NCI-H1048 (cell line): ENCODE measurements at places on chromosomes 13 and 19.

DNA sequence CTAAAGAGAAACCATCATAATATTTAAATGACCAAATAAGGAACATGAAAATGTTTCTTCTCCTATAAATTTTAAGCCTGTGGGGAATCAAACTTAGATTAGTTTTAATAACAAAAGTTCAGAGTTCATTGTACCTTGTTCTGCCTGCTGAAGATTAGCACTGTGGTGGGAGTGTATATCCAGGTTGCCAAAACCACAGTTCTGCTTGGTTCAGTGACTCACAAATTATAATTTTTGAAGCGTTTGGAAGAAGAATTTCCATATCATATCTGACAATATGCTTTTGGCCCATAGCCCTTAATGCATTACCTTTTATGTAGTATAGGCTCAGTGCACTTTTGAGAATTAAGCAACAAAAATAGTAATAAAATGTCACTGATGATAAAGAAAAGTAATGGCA, 545.2 kb downstream of the GPC6 start:
- no peak for DNase-seq

DNA sequence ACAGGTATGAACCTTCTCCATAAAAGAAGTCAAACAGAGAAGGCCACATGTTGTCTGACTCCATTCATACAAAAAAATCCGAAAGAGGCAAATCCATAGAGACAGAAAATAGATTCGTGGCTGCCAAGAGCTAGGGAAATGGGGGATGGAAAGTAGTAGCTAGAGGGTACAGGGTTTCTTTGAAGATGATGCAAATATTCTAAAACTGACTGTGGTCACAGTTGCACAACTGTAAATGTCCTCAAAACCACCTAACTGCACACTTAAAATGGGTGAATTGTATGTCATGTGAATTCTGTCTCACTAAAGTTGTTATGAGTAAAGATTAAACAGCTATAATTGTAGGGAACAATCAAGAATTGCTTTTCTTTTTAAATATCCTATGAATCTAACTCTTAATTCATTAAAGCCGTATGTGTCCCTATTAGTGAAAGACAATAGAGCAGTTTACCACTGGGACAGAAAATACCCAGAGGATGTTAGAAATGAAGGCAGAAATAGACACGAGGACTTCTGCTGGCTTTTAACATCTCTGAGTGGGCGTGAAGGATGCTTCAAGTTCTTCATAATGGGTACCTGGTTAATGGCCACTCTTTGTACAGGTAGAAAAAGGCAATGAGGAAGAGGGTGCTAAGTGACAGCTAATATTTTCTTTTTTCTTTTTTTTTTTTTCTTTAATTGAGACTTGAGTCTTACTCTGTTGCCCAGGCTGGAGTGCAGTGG, 21.2 kb downstream of the INSR start:
- no peak for DNase-seq

DNA sequence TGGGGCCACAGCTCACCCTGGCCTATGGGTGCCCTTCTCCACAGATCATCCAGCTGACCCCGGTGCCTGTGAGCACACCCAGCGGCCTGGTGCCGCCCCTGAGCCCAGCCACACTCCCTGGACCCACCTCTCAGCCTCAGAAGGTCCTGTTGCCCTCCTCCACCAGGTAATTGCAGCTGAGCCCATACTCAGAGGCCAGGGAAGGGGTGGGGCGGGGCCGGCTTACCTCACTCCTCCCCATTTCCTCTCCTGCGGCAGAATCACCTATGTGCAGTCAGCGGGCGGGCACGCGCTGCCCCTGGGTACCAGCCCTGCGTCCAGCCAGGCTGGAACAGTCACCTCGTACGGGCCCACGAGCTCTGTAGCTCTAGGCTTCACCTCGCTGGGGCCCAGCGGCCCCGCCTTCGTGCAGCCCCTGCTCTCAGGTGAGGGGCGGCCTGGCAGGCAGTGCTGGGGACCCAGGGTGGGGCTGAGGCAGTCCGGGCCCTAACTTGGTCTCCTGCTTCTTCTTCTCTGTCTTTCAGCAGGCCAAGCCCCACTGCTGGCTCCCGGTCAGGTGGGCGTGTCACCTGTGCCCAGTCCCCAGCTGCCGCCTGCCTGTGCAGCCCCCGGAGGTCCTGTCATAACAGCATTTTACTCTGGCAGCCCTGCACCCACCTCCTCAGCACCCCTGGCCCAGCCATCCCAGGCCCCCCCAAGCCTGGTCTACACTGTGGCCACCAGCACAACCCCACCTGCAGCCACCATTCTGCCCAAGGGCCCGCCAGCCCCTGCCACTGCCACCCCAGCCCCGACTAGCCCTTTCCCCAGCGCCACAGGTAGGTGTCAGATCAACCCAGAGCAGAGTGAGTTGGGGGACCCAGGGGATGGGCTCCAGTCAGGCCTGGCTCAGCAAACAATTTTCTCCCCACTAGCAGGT, 9.6 kb upstream of the PRR19 start:
- DNase-seq = no peak

DNA sequence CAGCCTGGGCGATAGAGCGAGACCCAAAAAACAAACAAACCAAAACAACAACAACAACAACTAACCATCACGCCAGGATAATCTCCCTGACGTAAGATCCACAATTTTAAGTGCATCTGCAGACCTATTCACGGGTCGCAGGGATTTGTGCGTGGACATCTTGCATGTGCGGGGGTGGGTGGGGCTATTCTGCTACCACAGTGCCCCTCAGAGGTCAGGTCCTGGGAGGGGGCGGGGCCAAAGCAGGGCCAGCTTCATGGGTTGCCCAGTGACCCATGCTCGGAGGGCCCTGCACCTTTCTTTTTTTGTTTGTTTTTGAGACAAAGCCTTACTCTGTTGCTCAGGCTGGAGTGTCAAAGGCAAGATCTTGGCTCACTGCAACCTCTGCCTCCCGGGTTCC, 2.6 kb upstream of the CDC42EP5 start:
- no peak for DNase-seq

DNA sequence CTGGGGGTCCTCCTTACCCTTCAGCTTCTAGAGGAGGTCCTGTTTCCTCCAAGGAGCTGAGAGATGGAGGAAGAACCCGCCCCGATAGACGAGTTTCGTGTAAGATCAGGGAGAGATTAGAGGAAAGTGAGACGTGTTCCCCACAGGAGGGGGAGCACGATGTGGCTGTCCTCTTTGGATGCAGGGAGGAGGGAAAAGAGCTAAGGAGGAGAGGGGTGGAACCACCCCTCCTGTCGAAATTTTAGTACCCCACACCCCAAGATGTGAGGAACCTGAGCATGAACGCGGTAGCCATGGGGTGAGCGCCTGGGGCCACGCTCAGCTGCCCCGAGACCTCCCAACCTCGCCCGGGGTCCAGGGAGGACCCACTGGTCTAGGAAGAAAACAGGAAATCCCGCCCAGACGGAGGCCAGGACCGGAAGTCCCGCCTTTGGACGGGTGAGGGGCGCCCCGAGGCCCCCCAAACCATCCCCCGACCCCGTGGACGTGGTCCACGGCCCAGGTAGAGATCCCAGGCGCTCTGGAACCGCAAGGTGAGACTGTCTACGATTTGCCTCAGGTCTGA, 1.2 kb downstream of the AKT1S1 start:
- no peak for DNase-seq

DNA sequence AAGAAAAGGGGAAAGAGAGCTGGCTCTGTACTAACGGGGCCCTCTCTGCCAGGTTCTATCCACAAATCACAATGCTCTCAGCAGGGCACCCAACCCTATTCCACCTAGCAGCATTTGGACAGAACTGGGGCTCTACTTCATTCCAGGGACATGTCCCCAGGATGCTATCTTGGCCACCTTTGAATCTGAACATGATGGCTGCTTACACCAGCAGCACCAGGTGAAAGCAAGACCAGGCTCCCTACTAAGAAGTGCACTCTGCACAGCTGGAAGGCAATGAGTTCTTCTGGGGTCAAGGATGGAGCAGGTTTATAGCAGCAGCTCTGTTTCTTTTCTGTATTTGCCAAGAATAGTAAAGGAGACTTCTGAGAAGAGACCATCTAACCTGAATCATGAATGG, 222.4 kb downstream of the DACH1 start:
- no peak for DNase-seq

DNA sequence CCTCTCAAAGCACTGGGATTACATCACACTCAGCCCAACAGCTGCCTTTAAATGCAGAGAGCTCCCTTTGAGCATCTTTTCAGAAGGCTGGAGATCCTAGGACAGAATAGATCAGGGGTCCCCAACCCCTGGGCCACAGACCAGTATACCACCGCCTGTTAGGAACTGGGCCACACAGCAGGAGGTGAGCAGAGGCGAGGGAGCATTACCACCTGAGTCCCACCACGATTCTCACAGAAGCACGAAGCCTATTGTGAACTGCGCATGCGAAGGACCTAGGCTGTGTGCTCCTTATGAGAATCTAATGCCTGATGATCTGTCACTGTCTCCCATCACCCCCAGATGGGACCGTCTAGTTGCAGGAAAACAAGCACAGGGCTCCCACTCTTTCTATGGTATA, 2.2 kb upstream of the WTIP start:
- DNase-seq = no peak

- peak; percentile 19 for DNase-seq
These were observed 39.2 kb downstream of the TNFRSF19 start for GRCh38 chr13:23609414-23609760.

- no peak for DNase-seq
These were observed 216.2 kb downstream of the IRS2 start for GRCh38 chr13:109569958-109570711.

- no peak for DNase-seq
These were observed 591 bp downstream of the DOHH start for GRCh38 chr19:3499738-3500428.

- DNase-seq = no peak
These were observed 3.2 kb upstream of the SYDE1 start for GRCh38 chr19:15104003-15104402.

- DNase-seq = peak; percentile 78
These were observed 19.9 kb downstream of the ZSWIM9 start for GRCh38 chr19:48190288-48190884.

GRCh38 chr13:47420568-47420967, 523.7 kb upstream of the HTR2A start:
- DNase-seq = no peak

DNA sequence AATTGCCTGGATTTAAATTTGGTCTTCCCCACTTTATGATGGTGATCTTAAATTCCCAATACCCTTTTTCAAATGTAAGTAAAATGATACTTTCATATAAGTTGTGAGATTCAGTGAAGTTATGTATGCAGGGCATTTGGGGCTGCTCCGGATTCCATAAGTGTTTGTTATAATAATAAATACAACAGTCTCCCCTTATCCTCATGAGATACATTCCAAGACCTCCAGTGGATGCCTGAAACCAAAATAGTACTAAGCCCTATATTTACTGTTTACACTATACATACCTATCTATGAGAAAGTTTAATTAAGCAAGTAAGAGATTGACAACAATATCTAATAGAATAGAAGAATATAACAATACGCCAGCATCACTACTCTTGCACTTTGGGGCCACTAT, 2237.8 kb downstream of the PCDH9 start:
- DNase-seq = no peak

DNA sequence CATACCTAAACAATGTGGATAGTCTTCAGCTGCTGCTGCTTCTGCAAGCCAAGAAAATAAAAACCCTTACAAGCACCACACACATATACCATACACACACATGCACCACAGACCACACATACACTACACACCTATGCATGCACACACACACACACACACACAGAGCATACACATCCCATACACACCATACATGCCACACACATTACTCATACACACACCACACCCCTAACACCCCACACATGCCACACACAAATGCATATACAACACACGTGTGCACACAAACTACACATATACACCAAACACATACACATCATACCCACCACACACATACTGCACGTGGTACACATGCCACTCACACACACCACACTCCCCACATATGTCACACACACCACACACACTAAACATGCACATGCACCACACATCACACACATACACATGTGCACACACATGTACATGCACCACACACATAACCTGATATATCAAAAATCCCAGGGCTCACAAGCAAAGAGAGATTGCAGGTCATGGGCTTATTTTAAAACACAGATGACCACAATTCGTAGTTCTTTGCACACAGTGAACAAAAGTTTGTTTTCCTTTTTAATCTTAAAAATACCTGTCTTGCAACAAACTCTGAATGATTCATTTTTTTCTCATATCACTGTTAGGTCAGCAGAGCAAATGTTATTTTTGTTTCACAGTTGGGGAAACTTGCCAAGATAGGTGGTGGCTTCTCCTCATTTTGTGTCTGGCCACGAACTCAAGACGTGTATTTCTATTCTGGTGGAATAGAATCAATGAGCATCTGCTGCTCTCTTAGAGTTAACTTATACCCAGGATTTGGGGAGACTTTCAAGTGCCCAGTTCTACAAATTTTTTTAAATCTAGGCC, 456.6 kb downstream of the FGF9 start:
- no peak for DNase-seq

GRCh38 chr13:91813253-91813652, 414.8 kb downstream of the GPC5 start:
- no peak for DNase-seq

GRCh38 chr19:54482889-54483288, 9.8 kb upstream of the CDC42EP5 start:
- DNase-seq = no peak

DNA sequence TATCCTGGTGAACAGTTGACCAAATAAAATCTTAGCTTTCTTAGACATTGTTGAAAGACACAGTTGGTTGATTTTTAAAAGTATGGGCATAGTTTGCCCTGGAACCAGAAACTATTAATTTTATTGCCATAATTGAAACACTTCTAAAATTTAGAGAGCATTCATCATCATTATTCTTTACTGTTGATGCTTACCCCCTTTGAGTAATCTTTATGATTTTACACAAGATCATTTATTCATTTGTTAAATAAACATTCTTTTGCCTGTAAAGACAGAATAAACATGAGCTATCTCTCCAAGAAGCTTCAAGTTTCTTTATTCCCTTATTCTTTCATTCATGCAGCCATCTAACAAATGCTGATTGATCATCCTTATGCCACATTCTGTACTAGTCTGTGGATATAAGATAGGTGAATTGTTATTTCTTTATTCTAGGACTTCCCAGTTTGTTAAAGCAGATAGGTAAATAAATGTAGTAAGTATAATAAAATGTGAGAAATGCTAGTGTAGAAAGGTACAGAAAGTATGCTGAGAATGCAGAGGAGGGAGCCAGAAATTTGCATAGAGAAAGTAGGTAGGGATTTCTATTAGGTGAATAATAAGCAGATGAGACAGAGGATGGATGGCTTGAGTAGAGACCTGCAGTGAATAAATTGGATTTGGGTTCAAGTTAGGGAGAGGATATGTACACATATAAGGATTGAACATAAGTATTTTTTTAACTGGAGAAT, 8.2 kb downstream of the SERTM1 start:
- DNase-seq = no peak

- DNase-seq = no peak
These were observed 112.9 kb downstream of the LHFPL6 start for GRCh38 chr13:39490136-39490535.
